ENCODE measurements at places on chromosomes 6 and 20.

- DNase-seq, result no peak
Measured at GRCh38 chr6:39077882-39078594, 29.5 kb downstream of the GLP1R start.

GRCh38 chr6:105880030-105880492 is 206.1 kb upstream of the PRDM1 start:
- DNase-seq, result no peak

DNA sequence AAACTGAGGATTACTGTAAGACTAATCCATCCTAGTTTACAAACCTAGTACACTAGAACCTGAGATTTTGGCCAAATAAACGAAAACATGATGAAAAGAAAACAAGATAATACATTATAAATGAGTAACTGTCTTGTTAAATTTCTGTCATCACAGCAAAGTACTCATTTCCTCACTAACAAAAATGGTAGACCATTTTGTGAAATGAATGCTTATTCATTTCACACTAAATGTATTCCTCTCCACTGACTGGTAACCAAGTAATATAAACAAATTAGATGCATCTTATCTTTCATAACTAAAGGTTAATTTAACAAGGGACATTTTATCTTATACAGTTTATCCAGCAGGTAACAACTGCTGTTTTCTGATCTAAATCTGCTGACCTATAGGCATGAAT is 143.7 kb downstream of the REV3L start:
- DNase-seq, result no peak

- DNase-seq, result no peak
Measured at GRCh38 chr6:2132416-2132815, 113.0 kb downstream of the GMDS start.

- no peak for DNase-seq
Measured at GRCh38 chr6:131281471-131282270, 146.4 kb downstream of the AKAP7 start.

GRCh38 chr6:108169464-108170331 is 3.9 kb downstream of the NR2E1 start:
- DNase-seq, result no peak

GRCh38 chr6:17367868-17368267 is 25.5 kb upstream of the CAP2 start:
- no peak for DNase-seq

DNA sequence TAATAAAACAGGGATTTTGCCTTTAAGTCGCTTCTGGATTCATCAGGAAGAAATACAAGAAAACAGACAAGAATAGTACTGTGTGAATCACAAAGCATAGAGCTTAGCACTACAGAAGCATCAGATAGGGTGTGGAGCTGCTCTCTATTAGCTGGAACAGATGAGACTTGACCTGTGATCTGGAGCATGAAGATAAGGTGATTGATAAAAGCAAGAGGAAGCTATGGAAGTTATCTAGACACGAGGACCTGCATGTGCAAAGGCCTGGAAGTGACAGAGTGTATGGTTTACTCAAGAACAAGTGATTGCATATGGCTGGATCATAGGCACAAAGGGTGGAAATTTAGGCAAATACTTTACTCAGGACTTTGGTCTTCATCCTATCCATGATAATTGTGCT is 112.9 kb upstream of the MLIP start:
- DNase-seq, result no peak

DNA sequence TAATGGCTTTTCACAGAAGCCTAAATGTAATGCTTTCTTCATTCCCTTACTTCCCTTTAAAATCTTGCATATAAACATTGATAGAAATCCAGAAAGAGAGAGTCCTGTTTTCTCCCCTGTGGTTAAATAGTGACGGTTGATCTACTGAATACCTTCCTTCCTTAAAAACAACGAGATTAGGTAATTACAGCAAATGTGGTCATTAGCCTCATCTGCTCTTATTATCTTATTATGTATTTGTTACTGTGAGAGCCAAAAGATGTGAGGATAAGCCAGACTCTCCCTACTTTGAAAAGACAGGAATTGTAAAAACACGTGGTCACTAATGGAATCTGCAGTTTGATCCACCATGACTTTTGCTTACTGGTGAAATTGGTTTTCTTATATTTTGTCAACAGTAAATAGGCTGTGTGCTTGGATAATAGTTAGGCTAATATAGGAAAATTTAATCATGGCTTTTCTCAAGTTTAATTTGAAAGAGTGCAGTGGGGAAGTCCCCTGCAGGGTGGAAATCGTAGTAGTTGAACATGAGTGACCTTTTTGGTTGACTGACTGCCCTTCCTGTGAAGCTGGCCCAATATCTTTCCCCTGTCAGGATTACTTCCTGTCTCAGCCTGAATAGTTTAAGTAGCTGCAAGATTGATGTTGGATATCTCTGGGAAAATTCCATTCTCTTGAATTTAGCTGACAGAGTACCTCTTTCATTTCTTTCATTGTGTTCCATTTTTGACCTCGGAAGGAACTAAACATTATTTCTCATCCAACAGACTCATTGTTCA is 62.8 kb downstream of the JARID2 start:
- no peak for DNase-seq

DNA sequence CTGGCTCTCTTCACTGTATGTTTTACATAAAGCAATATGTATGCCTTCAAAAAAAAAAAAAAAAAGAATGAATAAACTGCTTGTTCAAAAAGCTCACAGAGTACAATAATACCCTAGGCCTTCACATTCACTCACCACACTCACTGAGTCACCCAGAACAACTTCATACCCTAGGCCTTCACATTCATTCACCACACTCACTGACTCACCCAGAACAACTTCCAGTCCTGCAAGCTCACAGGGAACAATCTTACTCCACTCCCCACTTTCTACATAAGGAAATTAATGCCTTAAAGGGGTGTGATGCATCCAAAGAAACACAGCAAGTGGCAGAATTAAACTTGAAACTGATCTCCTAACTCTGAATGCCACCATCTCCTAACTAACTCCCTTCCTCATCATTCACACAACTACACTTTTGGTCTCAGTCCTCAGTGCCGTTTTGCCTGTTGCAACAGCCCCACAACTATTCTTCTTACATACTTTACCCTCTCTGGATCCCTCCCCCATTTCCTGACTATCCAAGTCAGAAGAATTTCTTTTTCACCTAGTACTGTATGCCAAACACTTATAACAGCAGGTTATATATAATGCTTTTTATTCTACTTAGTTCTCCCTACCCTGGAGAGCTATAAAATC is 34.2 kb downstream of the NHSL1 start:
- peak; percentile 80 for DNase-seq

- DNase-seq, result no peak
Measured at GRCh38 chr6:161951126-161951525, 677.3 kb upstream of the AGPAT4 start.

GRCh38 chr6:79684876-79685275 is 53.7 kb downstream of the SH3BGRL2 start:
- DNase-seq, result no peak

DNA sequence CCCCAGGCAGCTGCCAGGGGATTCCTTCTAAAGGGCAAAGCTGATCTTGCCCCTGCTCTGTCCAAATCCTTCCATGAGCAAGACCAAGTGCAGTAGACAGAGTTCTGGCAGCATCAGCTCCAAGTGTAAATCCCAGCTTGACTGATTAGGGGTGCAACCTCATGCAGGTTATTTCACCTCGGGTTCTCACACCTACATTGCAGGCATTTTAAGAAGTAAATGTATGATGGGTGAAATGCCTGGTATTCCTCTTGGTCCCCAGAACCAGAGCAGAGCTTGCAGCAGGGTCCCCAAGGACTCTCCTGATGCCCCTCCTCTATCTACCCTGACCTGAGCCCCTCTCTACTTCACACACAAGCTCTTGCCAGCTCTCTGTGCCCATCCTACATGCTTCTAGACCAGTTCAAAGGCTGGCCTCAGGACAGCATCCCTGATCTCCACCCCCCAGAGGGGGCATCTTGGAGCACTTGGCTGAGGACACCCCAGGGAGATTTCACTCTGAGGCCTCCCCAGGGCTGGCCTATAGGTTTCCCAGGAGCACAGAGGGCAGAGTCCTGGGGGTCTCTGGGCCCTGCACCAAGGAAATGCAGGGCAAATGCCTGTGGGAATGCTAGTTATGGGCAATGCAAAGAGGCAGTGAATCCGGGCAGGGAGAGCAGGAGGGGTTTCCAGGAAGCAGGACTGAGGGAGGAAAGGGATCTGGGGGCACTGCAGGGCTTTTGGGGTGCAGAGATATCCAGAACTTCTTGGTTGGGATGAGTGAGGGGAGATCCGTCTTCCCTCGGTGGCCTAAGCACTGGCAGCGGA is 1.0 kb downstream of the LZTS3 start:
- DNase-seq, result no peak

DNA sequence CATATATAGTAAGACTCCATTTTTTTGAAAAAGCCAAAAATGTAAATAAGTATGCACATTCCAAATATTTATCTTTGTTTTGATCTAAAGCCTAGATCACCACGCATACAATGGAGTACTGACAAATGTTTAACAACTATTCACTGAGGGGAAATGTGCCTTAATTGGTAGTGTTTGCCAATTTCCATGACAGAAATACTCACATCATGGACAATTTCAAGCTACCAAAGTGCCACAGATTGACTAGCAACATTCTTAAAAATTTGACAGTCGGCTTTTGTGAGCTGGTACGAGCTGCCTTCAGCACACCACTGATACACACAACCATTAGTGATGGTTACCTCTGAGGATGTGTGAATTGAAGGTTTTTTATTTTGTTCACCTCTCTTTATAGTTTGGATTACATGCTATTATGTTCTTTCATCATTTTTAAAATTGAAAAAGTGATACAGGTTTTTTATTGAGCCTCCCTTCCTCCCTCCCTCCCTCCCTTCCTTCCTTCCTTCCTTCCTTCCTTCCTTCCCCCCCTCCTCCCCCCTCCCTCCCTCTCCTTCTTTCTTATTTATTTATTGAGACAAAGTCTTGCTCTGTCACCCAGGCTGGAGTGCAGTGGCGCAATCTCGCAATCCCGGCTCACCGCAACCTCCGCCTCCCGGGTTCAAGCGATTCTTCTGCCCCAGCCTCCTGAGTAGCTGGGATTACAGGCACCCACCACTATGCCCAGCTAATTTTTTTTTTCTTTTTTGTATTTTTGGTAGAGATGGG is 19.2 kb downstream of the SMPDL3A start:
- DNase-seq, result no peak

GRCh38 chr6:136566007-136566487 is 15.8 kb upstream of the MAP7 start:
- DNase-seq, result no peak

GRCh38 chr6:26086211-26086610 is 1.0 kb upstream of the HFE start:
- no peak for DNase-seq

DNA sequence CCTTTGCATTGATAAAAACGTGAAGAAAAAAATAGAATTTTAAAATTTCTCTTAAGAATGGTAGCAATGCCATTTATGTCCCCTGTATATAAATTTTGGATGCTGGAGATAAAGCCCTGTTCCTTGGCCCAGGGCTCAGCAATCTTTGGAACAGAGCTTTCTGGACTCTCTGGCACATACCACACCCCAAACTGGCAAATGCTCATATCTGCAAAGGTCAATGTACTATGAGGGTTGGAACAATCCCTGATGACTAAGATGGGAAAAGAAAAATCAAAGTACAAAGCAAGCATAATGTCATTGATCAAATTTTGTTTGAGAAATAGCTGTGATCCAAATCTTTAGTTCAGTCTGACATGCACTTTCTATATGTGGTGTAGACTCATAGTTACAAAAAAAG is 158.1 kb upstream of the HCRTR2 start:
- DNase-seq, result no peak

DNA sequence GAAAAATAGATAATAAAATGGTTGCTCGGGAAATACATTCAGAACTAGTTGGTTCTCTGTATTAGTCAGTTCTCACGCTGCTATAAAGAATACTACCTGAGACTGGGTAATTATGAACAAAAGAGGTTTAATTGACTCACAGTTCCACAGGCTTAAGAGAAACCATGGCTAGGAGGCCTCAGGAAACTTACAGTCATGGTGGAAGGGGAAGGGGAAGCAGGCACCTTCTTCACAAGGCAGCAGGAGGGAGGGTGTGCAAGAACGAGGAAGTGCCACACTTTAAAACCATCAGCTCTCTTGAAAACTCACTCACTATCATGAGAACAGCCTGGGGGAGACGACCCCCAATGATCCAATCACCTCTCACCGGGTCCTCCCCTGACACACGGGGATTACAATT is 24.2 kb upstream of the SNX9 start:
- DNase-seq, result no peak

- DNase-seq, result no peak
Measured at GRCh38 chr6:55694759-55695158, 115.8 kb upstream of the HMGCLL1 start.

All from BJ (cell line).